Right ventricle myocardium superior (tissue), 1 donor: ENCODE measurements at places on chromosomes 5 and 9. TPM values are rescaled to one million over a fixed set of nuclear protein-coding genes. Genes with fewer than 3 reads are reported as not detected.

GRCh38 chr9:123316053-123316718 lies 39.8 kb upstream of the CRB2 start:
- DNase-seq: no peak

DNA sequence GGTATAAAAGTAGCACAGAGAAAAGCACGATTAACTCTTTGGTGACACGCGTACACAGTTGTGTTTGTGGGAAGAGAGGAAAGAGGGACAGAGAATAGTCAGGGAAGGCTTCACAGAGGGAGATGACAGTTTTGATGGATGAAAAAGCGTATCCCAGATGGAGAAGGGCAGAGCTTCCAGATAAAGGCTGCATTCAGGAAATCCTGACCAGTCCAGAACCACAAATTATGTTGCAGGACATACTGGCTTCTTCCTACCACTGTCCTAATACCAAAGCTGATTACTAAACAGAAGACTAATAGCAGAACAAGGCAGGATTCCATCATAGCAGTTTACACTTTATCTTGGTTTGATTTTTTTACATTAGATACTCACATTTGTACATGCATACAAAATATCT lies 34.5 kb downstream of the SLC31A2 start:
- no peak for DNase-seq

DNA sequence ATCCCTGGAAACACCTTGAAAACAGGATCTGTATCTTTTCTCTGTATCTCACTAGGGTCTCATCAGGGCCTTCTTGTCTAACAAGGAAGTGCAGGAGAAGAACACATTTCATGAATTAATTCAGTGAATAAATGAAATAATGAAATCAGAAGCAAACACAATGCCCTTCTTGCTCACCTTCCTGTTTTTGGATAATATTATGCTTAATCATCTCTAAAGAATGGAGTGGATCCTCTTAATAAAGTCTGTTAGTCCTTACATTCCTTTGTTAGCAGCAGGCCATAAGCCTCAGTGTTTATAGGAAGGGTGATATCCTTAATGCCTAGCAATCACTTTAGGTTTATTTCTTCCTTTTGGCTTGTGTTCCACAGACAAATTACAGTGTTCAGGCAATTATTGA lies 837.1 kb upstream of the SEMA6A start:
- DNase-seq: no peak

GRCh38 chr5:28313321-28313951 lies 1275.0 kb upstream of the CDH9 start:
- DNase-seq: no peak

DNA sequence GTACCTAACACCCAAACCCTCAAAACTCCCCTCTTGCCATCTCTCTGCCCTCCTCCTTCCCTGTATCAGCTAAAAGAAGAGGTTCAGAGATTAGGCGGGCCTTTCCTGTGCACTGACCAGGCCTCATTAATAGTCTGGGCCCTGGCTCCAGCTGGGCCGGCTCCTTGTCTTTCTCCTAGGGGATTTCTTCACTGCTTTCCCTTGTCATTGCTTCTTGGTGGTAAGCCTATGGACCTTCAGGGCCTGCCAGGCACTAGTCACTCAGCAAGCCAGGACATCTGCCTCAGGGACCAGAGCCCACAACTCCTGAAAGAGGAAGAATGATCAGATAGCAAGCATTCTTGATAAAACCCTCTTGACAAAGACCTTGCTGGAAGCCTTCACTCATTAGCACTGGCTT lies 50.9 kb downstream of the MRRF start:
- DNase-seq: no peak

- DNase-seq: no peak
Measured at GRCh38 chr9:115597330-115597895, 479.5 kb upstream of the TNC start.

GRCh38 chr5:42872865-42873264 lies 61.2 kb upstream of the SELENOP start:
- DNase-seq: no peak

DNA sequence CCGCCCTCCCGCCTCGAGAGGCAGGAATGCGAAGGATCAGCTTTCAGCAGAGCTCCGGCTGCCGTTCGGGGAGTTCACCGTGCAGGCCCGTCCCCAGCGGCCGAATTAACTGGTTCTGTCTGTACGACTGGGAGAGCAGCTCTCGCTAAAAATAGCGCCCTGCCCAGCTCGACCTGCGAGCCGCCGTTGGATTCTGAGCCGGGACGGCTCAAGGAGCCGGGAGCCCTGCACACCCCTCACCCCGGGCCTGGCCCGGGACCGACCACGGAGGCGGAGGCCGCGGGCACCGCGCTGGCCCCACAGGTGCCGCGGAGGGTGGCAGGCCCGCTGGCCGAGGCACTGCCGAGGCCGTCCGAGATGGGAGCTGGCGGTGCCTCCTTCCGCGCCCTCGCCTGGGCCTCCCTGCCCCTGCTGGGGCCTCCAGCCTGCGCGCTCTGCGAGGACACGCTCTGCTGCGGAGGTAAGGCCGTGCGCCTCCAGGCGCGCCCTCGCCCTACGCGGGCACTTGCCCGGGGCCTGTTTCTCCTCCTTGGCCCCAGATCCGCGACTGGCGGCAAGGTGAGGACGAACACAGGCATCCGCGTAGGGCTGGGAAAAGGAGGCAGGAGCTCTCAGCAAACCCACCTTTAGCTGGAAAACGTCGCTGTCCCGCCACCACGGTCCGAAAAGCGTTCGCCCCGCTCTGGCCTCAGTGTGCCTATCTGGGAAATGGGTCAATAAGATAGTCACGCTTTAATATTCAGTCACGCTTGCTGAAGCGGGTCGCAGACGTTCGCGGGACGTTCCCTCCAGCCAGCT lies 53.1 kb upstream of the DAB2IP start:
- DNase-seq: peak; percentile 87

DNA sequence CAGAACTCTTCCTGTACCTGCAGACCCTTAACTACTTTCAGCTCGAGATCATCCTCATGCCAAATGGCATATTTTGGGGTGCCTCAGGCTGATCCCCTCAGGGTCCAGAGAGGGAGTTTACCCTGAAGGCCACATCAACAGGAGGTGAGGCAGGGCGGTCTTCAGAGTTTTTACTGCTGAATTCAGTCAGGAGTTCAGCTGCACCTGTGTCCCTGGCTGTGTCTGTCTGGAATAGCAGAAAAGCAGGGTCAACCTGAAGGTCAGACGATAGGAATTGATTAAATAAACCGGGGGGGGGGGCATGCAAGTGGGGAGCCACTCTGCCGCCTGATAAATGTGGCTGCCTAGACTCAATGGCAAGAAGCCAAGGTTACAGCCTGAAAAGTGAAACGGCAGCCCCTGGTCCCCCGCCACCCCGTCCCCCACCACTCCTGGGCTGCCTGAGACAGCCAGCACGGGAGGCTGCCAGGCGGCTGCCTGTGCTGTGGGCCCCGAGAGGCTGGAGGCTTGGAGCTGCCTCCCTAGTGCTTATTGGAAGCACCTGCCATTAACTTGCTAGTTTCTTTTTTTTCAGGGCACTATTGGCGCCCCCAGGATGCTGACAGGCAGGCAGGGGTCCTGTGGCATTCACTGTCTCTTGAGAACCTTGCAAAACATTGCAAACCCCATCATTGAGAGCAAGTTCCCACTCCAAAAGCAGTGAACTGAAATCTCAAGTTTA lies 182.7 kb upstream of the PPP1R26 start:
- no peak for DNase-seq

GRCh38 chr5:171850324-171850947 lies 64.8 kb downstream of the SMIM23 start:
- no peak for DNase-seq

DNA sequence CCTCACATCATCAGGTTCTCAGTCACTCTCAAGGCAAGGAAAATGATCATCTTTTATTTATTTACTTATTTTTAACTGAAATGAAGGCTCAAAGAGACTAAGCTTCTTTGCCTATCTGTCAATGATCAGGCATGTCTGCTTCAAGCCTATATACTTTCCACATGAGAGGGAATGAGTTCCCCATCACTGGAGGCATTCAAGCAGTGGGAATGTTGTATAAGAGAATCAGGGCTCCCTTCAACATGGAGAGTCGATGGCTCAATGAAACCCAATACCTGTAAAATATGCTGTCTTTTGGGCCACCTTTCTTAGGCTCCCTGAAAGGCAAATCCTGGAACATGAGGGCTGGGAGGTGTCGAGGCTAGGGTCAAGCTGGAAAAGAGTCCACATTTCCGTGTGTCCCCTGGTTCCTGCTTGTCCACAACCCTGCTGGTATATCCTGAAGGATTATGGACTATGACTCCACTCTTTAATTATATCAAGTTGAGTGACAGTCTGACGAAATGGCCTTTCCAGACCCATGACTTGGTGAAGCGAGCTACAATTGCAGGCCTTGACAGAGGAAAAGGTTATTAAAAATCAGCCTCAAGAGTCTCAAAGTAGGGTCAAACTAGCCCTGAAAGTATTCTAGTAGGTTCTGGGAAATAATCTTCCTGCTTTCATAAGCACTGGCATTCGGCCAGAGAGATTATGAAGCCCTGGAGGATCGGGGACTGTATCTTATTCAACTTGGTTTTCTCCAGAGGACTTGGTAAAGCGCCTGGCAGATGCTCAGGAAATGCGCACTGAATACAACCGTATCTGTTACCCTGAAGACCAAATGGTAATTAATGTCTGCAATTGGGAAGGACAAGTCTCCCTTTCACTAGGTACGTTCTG lies 145.9 kb upstream of the TBC1D2 start:
- no peak for DNase-seq

- DNase-seq: no peak
Measured at GRCh38 chr9:124218987-124219461, 38.7 kb upstream of the NEK6 start.

GRCh38 chr5:10904862-10905432 lies 143.9 kb upstream of the DAP start:
- no peak for DNase-seq

DNA sequence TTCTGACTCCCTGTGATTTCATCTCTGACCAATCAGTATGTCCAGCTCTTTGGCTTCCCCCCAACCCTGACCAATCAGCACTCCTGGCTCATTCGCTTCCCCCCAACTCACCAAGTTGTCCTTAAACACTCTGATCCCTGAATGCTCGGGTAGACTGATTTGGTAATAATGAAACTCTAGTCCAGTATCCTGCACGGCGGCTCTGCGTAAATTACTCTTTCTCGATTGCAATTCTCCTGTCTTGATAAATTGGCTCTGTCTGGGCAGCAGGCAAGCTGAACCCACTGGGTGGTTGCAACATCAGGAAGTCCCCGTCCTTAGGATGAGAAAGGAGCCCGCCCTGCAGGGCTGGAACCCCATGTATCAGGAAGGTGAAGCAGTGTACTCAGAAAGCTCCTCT lies 10.4 kb downstream of the FCN2 start:
- DNase-seq: no peak

DNA sequence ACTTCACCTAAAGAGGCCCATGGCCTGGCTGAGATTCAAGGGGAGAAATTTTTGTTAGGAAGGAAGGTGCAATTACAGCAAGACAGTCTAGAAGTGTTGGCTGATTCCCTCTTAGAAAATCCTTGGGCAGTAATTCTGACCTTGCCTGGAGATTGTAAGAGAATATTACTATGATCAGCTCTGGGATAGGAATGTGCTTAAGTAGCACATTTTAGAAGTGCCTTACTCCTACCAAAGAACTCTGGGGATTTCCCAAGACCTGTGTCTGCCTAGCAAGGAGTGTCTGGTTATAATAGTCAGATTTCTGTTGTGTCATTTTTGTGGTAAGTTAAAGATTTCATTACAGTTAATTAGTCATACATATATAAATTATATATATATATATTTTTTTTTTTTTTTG lies 52.3 kb downstream of the NLN start:
- DNase-seq: no peak

DNA sequence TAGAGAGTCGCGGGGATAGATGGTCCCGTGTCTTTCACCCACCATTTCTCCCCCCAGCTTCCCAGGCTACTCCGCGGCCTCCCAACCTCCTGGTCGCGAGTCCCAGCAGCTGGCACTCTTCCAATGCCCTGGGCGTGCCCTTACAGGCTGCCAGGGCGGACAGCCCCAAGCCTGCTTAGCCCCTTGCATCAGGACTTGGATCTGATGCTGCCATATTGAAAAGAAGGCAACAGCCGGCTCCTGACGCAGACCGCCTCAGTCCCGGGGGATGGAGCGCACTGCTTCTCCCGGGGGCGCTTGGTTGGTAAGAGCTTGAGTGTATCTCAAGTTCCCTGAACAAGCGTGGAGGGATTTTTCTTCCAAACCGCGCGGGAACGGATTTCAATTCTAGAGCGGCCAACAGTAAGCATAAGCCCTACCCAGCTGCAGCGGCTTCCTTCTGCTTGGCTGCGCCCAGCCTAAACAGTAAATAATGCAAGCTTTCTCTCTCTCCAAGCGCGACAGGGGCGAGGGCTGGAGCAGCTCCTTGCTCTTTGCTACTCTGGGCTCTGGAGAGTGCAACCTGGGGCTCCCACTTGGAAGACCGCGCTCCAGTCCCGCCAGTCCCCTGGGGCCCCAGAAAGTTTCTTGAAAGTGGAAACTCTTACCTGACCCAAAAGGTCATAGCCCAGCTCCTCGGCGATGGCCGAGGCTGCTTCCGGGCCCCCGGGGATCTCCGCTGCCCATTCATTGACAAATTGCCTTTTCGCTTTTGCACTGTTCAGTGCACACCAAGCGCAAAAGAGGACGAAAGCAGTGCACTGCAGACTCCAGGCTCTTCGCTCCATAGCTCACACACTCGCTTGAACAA lies 607 bp downstream of the PCSK1 start:
- no peak for DNase-seq

DNA sequence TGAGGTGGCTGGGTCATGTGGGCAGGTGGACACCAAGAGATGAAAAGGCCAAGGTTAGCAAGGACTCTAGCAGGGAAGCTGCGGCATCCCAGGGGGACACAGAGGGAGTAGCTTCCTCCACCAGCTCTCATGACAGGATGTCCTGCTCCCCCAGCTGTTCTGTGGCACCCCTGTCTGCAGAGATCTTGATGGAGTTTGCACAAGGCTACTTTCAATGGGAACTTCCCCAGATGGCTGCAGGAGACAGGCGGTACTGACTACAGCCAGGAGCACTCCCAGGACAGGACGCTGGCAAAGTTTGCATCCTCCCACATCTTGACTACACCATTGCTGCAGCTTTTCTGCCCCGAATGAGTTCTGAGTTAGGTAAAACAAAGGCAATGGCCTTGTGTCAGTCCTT lies 312.8 kb downstream of the TLE4 start:
- no peak for DNase-seq

DNA sequence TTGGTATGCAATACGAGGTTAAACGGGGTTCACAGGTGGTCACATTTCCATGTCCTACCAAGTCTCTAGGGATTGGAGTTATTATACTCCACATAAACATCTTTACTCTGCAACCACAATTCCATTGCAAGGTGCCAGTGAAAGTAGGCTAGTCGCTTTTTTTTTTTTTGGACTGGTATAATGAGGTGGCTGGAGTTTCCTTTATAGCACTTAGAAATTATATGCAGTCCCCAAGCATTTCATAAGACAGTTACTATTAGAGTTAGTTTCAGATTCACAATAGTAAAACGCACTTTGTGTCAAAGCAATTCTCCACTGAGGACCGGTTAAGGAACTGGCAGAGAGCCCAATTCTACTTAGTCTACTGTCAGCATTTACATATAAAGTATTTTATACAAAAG lies 1.4 kb downstream of the MEF2C start:
- DNase-seq: no peak

The ALDH1A1 gene
- total RNA-seq: 19.8 TPM

The PLEKHG4B gene
- total RNA-seq: not detected

The NMUR2 gene
- not detected for total RNA-seq

The IL13 gene
- total RNA-seq: not detected

The SEMA5A gene
- total RNA-seq: 27.1 TPM

The PCDHB13 gene
- 2.8 TPM for total RNA-seq

The MED22 gene
- 19.2 TPM for total RNA-seq

The PCDHA9 gene
- total RNA-seq: not detected
